Effector memory CD4-positive, alpha-beta T cell (primary cell): ENCODE measurements at places on chromosomes 6 and 20.
A peak's percentile ranks its signal among the peaks of the same experiment; 100 is the strongest.

DNA sequence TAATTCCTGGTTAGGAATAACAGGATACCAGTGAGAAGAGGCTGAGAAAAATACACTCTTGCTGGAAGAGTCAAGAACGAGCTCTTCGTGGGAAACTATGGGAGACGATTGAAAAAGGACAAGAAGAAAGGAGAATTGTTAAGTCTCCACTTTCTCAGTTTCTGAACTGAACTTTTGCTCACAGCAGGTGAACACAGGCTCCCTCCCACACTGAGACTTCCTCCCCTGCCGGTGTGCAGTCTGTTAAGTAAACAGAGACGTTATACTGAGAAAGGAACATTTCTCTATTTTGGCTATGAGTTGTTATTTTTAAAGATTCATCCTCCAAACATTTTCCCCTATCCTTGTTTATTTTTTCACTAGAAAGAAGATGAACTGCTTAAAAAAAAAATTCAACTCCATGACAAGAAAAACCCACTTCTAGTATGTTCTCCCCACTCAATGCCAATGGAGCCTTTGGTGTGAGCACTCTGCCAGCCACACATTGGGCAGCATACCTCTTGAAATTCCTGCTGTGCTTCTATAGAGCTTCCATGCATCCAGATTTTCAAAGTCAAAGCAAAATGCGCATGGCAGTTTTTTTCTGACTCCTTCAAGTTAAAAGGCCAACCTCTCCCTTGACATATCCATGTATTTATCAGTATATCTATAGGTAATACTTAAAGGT lies 250.5 kb downstream of the ESR1 start:
- DNase-seq: no peak

GRCh38 chr6:169227116-169227515 lies 26.5 kb downstream of the THBS2 start:
- no peak for DNase-seq

- DNase-seq: no peak
These were observed 464.1 kb upstream of the ARID1B start for GRCh38 chr6:156313037-156313436.

- no peak for DNase-seq
These were observed 21.7 kb downstream of the OR2B6 start for GRCh38 chr6:27978705-27979104.

DNA sequence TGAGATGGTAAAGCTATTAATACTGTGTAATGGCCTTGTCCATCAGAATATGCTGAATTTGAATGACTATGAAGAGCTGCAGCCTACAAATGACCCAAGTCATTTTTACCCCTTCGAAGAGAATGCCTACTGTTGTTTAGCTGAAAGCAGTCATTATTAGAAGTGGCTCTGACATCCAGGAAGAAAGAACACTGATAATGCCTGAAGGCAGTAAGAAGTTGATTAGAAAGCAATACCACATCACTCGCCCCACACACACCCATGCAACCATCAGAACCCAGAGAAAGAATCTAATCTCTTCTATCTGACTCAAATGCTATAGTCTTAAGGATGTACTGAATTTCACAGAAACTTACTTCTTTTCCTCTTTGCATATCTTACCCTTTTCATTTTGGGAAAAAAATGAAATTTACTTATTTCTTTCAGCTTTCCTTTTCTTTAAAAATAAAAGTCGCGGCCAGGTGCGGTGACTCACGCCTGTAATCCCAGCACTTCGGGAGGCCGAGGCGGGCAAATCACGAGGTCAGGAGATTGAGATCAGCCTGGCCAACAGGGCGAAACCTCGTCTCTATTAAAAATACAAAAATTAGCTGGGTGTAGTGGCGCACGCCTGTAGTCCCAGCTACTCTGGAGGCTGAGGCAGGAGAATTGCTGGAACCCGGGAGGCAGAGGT lies 61.0 kb downstream of the ARHGAP18 start:
- no peak for DNase-seq

GRCh38 chr20:48845721-48846306 lies 18.0 kb upstream of the PREX1 start:
- no peak for DNase-seq

GRCh38 chr20:17560344-17561074 lies 9.4 kb upstream of the DSTN start:
- DNase-seq: no peak

- no peak for DNase-seq
These were observed 576.4 kb downstream of the PRKN start for GRCh38 chr6:162151021-162151665.

GRCh38 chr20:49751397-49751736 lies 37.7 kb upstream of the B4GALT5 start:
- DNase-seq: no peak

- DNase-seq: no peak
These were observed 16.0 kb downstream of the HLA-DPA1 start for GRCh38 chr6:33057222-33058150.

DNA sequence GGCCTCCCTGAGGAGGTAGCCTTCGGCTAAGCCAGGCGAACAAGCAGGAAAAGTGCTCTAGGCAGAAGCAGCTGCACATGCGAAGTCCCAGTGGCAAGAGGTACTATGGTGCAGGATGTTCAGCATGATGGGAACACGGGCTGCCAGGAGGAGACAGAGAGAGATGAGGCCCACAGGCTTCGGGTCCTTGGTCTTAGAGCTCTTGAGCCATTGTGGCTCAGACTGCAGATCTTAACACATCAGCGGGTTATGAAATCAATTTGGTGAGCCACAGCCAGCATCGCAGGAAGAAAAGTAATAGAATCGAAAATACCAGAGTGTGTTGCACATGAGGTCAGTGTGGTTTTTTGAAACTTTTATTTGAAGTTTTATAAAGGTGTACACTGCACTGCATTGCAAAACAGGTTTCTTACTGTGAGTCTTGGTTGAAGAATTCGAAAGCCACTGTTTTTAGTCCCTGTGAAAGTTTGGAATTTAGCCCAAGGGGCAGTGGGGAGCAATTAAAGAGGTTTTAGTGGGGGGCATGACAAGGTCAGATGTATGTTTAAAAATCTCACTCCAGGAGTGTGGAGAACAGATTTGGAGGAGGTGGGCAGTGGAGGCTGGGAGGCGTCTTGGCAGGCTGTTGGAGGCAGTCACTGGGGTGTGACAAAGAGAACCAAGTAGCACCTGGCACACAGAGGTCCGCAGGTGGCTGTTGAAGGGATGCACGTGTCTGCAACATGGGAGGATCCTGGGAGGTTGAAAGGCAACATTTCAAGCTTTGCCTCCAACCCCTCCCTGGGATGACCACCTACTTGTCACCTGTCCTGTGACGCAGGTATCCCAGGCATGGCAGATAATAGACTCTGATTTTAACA lies 69.3 kb downstream of the EYA2 start:
- no peak for DNase-seq

- DNase-seq: no peak
These were observed 83.5 kb downstream of the CTNNBL1 start for GRCh38 chr20:37777012-37777950.

DNA sequence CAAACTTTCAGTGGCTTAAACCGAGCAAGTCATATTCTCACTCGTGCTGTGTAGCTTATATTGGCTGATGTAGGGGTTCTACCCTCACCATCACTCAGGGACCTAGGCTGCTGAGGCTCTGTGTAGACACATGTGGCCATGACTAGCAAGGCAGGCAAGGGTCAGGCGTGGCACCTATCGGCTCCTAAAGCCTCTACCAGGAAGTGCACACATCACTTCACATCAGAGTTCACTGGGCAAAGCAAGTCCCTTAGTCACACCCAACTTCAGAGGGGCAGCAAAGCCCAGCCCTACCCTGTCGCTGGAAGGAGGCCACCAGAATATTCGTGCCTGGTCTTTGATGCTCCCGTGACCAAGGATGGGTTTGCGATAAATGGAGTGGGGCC lies 42.9 kb downstream of the PPP1R14C start:
- no peak for DNase-seq

DNA sequence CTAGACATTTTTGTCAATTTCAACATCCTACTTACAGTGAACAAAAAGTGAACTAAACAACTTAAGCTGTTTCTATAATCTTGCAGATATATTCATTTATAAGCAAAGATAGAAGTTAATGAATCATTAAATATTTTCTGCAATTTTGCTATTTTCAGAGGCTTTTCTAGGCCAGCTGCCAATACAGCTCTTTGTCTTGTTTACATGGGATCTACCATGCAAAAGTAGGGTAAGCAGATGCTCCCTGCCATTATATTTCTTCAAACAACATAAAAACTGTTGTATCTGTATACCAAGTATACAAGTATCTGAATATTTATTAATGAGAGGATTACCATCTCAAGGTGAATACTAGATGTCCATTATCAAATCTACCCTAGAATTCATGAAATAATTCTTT lies 15.4 kb downstream of the PNISR start:
- no peak for DNase-seq

DNA sequence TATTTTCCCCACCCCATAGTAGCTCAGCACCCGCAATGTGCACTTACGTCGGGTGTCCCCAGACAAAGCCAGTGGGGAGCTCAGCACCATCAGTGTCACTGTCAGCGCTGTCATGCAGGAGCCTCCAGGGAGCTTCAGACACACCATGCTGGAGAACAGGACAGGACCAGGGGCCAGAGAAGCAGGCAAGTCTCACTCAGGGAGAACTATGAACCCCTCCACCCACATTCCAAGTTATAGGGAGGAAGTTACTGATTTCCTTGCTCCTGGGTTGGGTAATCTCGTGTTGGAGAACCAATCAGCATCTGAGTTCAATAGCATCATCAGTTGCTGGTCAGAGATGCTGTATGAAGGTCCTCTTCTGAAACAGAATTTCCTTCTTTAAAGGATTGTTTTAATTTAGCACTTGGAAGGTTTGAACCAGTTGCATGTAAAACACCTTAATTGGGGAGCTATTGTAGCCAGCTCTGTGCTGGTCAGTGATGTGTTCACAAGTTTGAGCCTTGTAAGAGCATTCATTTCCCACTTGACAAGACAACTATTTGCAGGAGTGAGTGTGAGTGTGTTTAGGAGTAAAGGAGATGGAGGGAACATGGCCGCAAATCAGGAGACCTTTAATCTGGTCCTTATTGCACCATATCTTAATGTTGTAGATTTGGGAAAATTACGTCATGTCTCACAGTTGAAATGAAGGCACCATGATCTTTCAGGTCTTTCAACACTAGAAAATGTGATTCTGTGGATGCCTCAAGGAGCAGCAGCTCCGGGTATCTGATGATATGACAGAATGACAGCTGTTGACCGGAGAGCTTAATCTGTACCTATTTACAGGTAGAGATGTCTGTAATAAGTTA lies at the start of gene HLA-DRB1:
HLA-DRB1 (minus strand) TSS at position 253 of the 854 bp plus-strand sequence; CDS start at position 147, 106 bp downstream.
- peak; percentile 5 for DNase-seq

- no peak for DNase-seq
These were observed 21.7 kb downstream of the VPS52 start for GRCh38 chr6:33249732-33250630.

DNA sequence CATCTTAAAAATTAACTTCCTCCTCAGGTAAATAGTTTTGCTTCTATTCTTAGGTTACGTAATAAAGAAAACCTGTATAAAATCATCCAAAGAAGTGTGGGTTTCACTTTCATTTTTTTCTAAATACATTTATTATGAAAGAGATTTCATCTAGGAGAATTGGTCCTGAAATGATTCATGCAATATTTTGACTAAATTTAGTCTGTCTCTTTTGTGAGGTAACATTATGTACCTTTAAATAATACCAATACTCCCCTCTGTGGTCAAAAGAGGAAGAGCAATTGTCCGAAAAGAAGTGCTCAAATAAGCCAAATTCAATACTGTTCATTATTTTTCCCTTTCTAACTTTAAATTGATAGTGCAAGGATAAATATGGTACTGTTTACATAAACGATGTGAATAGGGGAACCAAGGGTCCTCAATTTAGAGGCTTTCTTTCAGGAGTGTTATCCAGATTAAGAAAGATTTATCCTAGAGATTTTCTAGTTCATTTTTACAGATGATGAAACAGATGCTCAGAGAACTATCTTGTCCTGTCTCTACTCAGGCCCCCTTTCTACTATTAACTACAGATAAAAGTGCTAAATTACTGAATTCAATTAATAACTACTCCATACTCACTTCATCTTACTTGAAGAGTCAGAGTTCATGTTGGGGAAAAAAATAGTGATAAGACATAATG lies 26.2 kb downstream of the CYP39A1 start:
- no peak for DNase-seq
